H1 (cell line): ENCODE measurements at places on chromosomes 5 and 9.
A peak's percentile ranks its signal among the peaks of the same experiment; 100 is the strongest.

GRCh38 chr9:83633255-83633654 lies 10.3 kb downstream of the IDNK start:
- no peaks in the 10 kb centered on the region for H3K36me3 ChIP-seq
- H3K4me1 ChIP-seq, result no peaks in the 10 kb centered on the region
- no peaks in the 10 kb centered on the region for H3K27me3 ChIP-seq
- DNase-seq, result no peak
- no peak overlapping the region; the same call in 1 of the 2 replicates for H3K27ac ChIP-seq

DNA sequence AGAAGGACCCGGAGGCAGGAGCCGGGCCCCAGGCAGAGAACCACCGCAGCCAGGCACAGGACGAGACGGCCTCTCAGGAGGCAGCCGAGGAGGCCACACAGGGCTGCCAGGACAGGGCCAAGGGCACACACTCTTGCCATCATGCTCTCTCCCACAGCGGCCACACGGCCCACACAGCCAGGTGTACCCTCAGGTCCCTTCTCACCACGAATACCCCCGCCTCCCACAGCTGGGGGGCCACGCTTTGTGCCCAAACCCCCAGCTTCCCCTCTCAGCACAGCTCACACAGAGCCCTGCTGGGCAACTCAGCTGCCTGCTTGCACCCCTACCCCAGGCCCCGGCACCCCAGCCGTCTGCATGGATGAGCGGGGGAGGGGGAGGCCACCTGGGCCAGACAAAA lies 5.3 kb downstream of the SSNA1 start:
- H3K4me1 ChIP-seq, result peaks cover 15% of the 10 kb centered on the region
- H3K4me3 ChIP-seq, result no peak overlapping the region
- no peak overlapping the region for H3K27ac ChIP-seq
- no peak for DNase-seq
- no peaks in the 10 kb centered on the region for H3K36me3 ChIP-seq

DNA sequence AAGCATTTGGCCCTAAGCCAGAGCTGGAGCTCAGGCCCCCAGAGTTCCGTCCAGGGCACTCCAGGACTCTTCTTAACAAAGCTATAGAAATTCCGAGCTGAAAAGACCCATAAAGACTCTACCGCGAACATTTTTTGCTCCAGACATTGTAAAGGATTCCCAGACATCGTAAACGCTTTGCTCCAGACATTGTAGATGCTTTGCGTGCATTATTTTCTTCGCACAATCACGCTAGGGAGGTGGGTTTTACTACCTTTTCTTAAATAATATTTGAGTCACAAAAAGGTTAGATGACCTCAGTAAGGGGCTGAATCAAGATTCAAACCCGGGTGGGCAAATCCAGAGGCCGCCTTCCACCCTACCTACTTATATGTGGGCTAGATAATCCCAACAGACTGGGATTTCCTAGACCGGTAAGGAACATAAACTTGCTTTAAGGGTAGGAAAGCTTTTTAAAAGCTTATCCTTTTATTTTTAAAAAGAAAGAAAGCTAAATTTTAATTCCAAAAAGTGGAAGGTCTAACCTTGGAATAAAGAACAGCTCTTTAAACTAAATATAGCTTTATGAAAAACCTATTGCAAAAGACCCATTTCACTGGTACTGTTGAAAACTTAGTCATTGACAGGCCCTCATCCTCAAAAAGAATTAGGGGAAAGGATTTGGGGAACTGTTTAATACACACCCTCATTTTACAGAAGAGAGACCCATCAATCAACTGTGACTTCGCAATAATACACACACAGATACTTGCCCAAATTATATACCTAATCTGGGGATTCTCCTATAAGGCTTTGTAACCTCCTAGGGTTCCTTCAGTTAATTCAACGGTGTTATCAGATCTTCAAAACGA lies 822 bp upstream of the TNIP1 start:
- peaks cover 1% of the 10 kb centered on the region for H3K4me1 ChIP-seq
- peak overlapping the region; percentile 71 for H3K27ac ChIP-seq
- no peaks in the 10 kb centered on the region for H3K27me3 ChIP-seq
- DNase-seq, result no peak
- no peaks in the 10 kb centered on the region for H3K36me3 ChIP-seq

- DNase-seq, result peak; percentile 44
- H3K27ac ChIP-seq, result no peak overlapping the region
- H3K27me3 ChIP-seq, result no peaks in the 10 kb centered on the region
- H3K4me3 ChIP-seq, result peak overlapping the region; percentile 47; the same call in 1 of the 2 replicates
- H3K36me3 ChIP-seq, result no peaks in the 10 kb centered on the region
- H3K4me1 ChIP-seq, result peaks cover 11% of the 10 kb centered on the region
These were observed 91.0 kb downstream of the MRPL36 start for GRCh38 chr5:1708592-1709141.

- H3K4me3 ChIP-seq, result no peak overlapping the region
- H3K27ac ChIP-seq, result no peak overlapping the region
- no peak for DNase-seq
- no peaks in the 10 kb centered on the region for H3K4me1 ChIP-seq
- H3K36me3 ChIP-seq, result no peaks in the 10 kb centered on the region
These were observed 125.1 kb downstream of the GDNF start for GRCh38 chr5:37714756-37715155.

DNA sequence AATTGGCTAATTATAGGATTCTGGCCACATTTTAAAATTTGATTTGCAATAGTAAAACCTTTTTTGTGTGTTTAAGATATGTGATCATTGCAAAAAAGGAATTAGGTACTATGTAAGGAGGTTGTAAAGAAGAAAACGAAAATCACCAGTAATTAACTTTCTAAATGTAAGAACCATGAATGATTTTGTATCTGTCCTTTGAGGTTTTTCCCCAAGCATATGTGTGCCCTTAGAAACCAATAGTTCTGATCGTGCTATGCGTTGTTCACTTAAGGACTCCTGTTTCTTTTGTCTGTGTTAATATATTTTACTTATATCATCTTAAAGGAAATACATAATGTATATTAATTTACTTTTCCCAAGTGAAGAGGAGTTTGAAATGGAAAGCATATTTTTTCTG lies 410.2 kb downstream of the PSAT1 start:
- H3K4me1 ChIP-seq, result no peaks in the 10 kb centered on the region
- DNase-seq, result no peak
- H3K4me3 ChIP-seq, result no peak overlapping the region
- H3K27me3 ChIP-seq, result no peaks in the 10 kb centered on the region
- no peak overlapping the region for H3K27ac ChIP-seq

DNA sequence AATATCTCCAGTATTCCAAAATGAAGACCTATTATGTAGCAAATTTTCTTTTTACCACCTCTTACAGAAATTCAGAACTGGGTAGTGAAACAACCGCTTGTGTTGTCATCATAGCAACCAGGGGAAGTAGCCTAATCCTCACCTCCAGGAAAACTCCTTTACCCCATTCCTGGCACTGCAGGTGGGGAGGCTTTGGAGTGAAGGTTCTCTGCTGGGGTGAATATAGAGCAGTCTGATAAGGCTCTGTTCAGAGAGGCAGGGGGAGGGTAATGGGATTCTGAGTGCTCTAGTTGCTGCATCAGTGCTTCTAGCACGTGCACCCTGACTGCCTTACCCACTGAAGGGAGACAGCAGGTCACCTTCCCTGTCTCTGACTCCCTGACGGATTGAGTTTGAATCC lies 116.2 kb downstream of the MAN2A1 start:
- no peaks in the 10 kb centered on the region for H3K27me3 ChIP-seq
- no peak overlapping the region for H3K4me3 ChIP-seq
- H3K4me1 ChIP-seq, result no peaks in the 10 kb centered on the region
- no peak for DNase-seq
- H3K36me3 ChIP-seq, result peaks cover 17% of the 10 kb centered on the region

GRCh38 chr9:78357165-78357873 lies 60.4 kb downstream of the PSAT1 start:
- H3K27me3 ChIP-seq, result no peaks in the 10 kb centered on the region
- DNase-seq, result no peak
- H3K4me1 ChIP-seq, result no peaks in the 10 kb centered on the region
- no peak overlapping the region for H3K4me3 ChIP-seq
- no peaks in the 10 kb centered on the region for H3K36me3 ChIP-seq

DNA sequence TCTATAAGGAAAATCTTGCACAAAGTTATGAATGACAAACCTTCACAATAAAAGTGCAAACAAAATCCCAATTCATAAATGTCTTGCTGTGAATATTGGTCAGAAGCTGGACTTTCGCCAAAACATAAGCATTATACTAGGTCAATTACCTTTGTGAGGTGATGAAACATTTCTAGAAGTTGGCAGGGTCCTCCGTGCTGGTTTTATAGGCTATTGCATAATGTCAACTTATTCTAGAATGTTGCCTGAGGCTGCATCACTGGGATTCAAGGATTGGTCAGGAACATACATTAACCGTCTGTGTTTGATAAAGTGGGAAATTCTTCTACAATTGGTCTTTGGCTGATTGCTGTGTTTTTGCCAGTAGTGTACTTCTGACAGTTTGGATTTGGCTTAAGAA lies 49.8 kb upstream of the PALM2AKAP2 start:
- no peak overlapping the region for H3K27ac ChIP-seq
- no peak overlapping the region for H3K4me3 ChIP-seq
- no peaks in the 10 kb centered on the region for H3K27me3 ChIP-seq
- H3K4me1 ChIP-seq, result no peaks in the 10 kb centered on the region
- DNase-seq, result no peak
- no peaks in the 10 kb centered on the region for H3K36me3 ChIP-seq

GRCh38 chr9:89597711-89598362 lies 7.0 kb upstream of the GADD45G start:
- H3K4me1 ChIP-seq, result peaks cover 4% of the 10 kb centered on the region
- H3K36me3 ChIP-seq, result no peaks in the 10 kb centered on the region
- no peaks in the 10 kb centered on the region for H3K27me3 ChIP-seq
- H3K4me3 ChIP-seq, result no peak overlapping the region
- DNase-seq, result peak; percentile 82

GRCh38 chr9:127876026-127876763 lies 1.3 kb downstream of the AK1 start:
- peaks cover 10% of the 10 kb centered on the region for H3K4me1 ChIP-seq
- no peaks in the 10 kb centered on the region for H3K36me3 ChIP-seq
- H3K4me3 ChIP-seq, result no peak overlapping the region
- H3K27ac ChIP-seq, result no peak overlapping the region
